ENCODE measurements at places on chromosomes 3 and 15. TPM values are rescaled to one million over a fixed set of nuclear protein-coding genes. Genes with fewer than 3 reads are reported as not detected.

GRCh38 chr3:168162172-168162571 lies 66.4 kb upstream of the GOLIM4 start:
- DNase-seq, result no peak

DNA sequence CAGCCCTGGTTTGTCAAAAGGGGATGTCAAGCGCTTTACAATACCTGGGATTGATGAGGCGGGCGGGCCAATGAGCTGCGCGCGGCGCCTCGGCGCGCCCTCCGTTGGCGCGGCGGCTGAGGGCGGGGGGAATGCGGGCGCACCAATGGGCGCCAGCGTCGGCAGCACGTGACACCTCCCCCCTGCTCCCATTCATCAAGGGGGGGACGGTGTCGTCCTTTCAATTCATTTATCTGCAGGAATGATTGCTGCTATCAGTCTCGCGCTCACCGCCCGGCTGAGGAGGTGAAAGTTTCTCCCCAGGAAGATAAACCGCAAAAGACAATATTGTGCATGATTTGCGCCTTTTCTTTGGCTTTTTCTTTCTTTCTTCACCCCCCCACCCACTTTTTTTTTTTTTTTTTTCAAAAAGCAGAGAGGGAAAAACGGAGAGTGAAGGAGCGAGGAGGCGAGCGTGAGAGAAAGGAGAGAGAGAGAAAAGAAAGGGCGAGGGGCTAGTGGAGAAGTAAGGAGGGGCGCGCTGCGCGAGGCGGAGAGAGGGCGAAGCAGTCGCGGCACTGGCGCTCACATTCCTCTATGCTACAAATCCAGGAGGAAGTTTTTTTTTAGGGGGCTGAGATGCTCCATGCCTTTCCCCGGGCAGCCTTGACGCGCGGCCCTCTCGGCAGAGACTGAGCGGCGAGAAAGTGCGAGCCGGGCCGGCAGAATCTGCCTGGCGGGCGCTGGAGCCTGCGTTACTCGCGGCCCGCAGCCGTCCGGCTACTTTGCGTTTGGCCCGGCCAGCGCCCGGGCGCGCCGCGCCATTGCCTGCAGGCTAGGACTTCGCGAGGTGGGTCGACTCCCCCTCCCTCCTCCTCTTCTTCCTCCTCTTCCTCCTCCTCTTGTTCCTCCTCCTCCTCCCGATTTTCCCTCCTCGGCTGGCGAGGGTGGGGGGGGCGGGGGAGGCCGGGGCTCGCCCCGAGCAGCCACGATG lies at the start of gene ZIC1:
TSS of gene ZIC1 (plus strand) at position 223 of the 973 bp plus-strand sequence. CDS start at position 971, 748 bp downstream.
- no peak for DNase-seq

- no peak for DNase-seq
Observed at GRCh38 chr3:149215515-149215914, 6.1 kb downstream of the CP start.

GRCh38 chr3:151386056-151386455 lies 1.5 kb upstream of the P2RY12 start:
- DNase-seq, result no peak

- DNase-seq, result no peak
Observed at GRCh38 chr15:62648954-62649353, 393.6 kb upstream of the TPM1 start.

GRCh38 chr3:124775877-124776276 lies 45.6 kb downstream of the UMPS start:
- DNase-seq, result no peak

DNA sequence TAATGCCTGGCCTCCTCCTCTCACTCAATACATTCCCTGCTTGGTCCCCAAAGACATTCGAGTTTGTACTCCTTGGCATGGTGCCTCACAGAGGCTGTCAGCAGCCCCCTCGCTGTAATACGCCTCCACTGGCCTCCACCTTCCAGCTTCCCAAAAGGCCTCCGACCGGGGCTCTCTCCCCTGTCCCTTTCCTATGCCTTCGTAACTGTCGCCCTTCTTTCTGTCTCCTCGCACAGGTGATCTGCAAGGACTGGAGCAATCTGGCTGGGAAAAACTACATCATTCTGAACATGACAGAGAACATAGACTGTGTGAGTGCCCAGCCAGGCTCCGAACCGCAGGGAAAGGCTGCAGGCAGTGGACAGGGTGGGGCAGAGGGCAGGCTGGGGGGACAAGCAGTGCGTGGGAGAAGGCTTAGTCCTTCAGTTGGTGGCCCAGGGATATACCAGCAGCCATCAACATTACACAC lies 10.7 kb upstream of the ABTB1 start:
- DNase-seq, result no peak

GRCh38 chr3:128447561-128448013 lies 19.1 kb downstream of the DNAJB8 start:
- no peak for DNase-seq

DNA sequence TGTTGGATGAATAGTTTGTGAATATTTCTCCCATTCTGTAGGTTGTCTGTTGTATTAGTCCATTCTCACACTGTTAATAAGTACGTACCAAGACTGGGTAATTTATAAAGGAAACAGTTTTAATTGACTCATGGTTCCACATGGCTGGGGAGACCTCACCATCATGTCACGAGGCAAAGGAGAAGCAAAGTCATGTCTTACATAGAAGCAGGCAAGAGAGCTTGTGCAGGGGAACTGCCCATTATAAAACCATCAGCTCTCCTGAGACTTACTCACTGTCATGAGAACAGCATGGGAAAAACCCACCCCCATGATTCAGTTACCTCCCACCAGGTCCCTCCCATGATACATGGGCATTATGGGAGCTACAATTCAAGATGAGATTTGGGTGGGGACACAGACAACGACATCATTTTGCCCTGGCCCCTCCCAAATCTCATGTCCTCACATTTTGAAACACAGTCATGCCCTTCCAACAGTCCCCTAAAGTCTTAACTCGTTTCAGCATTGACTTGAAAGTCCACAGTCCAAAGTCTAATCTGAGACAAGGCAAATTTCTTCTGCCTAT lies 133.2 kb downstream of the LMLN start:
- no peak for DNase-seq

- DNase-seq, result no peak
Observed at GRCh38 chr3:29758434-29759322, 477.8 kb downstream of the RBMS3 start.

GRCh38 chr3:31373681-31374080 lies 159.0 kb upstream of the STT3B start:
- DNase-seq, result no peak

DNA sequence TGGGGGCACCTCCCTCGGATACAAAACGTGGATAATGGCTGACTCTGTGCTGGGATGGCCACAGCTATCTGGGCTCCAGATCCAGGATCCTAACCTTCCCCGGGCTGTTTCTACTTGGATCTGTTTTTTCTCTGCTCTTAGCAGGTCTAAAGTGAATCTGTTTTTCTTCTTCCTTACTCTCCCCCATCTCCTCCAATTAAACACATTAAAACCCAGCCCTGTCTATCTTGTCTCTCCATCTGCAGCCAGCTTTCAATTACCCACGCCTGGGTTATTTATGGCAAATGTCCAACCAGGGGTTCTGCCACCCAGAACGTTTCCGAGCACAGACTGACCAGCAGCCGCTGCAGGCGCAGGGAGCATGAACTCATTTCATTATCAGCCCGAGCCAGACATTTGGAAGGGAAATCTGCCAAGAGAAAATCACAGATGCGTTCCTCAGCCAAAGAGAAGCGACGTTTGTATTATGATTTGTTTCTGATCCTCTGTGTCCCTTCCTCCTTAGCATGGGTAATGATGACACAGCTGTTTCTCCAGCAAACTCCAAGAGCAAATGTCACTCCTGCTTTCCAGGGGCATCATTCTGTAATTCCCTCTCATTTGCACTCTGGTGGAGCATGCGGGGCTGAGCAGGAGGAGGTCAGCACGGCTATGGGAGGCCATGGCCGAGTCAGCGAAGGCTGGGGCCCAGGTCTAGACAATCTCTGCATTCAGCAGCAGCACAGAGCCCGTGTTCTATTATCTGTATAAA lies 42.0 kb downstream of the UMPS start:
- no peak for DNase-seq

- peak; percentile 80 for DNase-seq
Observed at GRCh38 chr15:48975472-48976419, 12.0 kb upstream of the SHC4 start.

Gene CCDC12
- total RNA-seq, result 31.0 TPM

Gene TMC3
- not detected for total RNA-seq

Gene SCN5A
- 239 TPM for total RNA-seq

Gene GTF2E1
- 12.9 TPM for total RNA-seq

GRCh38 chr3:124664804-124665203 lies 65.4 kb upstream of the UMPS start:
- no peak for DNase-seq

DNA sequence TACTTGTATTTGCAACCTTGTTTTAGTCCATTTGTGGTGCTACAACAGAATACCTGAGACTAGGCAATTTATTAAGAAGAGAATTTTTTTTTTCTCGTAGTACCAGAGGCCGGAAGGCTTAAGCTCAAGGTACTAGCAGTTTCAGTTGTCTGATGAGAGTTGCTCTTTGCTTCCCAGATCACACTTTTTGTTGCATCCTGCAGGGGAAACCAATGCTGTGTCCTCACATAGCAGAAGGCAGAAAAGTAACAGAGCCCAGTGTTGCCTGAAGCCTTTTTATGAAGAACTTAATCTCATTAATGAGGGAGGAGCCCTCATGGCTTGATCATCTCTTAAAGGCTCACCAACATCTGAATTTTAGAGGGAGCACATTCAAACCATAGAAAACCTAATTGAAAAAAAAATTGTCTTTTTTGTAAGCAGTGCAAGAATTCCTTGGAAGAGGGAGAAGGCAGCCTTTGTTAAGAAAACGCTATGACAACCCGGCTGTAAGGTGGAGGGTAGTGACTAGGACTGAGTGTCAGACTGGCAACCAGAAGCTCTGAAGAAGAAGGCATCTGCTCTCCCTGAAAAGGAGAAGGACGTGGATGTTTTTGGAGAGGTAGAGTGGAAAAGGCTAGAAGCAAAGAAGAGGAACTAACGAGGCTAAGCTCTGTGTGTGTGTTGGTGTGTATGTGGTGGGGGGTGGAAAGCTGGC lies 1245.3 kb downstream of the ROBO2 start:
- no peak for DNase-seq

GRCh38 chr3:154023148-154023547 lies 98.0 kb upstream of the ARHGEF26 start:
- DNase-seq, result no peak

Gene GABRG3
- total RNA-seq, result not detected

Gene PEX5L
- total RNA-seq, result 0.41 TPM

Data from left ventricle myocardium inferior (tissue), 1 donor.